ENCODE measurements at places on chromosomes 1 and 21.

DNA sequence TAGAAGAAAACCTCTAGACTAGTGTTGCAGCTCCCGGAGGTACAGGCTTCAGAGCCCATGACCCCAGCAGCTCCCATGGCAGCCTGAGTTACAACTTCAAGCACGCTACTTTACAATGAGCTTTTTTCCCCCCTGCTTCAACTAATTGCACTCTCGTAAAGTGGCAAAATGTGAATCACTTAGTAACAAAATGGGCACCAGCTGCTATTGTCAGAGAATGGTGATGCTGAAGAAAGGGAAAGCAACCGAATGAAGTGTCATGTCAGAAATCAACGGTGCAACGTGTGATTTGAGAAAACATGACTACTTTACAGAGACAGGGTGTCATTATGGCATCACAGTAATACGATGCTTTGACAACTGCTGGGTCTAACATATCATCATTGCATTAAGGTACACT is 40.5 kb downstream of the ESRRG start:
- no peak for DNase-seq

- DNase-seq: peak; percentile 49
Measured at GRCh38 chr1:114025609-114026401, 46.5 kb downstream of the OLFML3 start.

GRCh38 chr21:37071561-37072273 is 1.2 kb downstream of the PIGP start:
- peak; percentile 35 for DNase-seq

- no peak for DNase-seq
Measured at GRCh38 chr21:14975136-14975919, 89.5 kb downstream of the NRIP1 start.

GRCh38 chr1:248924696-248925532 is 18.9 kb downstream of the PGBD2 start:
- peak; percentile 38 for DNase-seq

GRCh38 chr1:5500541-5500940 is 491.7 kb downstream of the NPHP4 start:
- no peak for DNase-seq

DNA sequence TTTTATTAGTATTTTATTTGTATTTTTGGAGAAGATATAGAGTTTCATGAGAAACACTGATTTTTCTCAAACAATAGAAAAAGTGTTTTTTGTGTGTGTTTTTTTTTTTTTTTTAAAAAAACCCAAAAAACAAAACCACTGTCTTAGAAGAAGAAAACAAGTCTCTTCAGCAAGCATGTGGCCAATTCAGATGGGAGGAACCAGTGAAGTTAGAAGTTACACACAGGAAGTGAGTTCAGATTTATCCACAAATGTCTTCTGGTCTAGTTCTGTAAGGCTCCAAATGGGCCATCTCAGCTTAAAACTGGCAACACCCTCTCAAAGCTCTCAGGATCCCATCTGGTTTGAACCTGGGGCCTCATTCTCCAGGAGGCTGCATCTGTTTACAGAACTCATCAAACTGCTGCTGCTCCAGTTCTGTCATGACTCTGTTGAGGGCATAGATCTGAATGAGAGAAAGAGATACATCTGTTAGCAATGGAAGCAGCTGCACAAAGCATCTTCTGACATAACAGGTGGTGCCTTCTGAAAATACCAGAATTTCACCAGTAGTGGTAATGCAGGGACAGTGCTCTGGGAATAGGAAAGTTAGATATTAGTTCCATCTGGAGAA is 9.8 kb upstream of the ERMAP start:
- no peak for DNase-seq

GRCh38 chr21:32921632-32922230 is 104.0 kb upstream of the OLIG2 start:
- no peak for DNase-seq

DNA sequence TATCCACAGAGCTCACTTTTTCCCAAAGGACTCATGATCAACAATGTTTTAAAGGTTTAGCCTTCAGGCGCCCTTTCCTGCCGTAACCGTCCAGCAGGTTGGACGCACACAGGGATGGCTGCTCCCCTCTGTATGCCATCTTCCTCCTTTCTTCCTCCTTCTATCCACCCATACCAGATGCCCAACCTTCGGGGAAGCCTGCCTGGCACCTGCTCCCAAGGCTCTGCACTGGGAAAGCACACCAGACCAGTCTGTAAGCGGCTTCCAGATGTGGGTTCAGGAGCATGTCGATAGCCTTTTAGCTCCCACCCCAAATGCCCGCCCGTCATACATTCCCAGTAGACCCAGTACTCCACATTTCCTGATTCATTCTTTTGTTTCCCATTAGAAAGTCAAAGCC is 52.9 kb downstream of the STUM start:
- DNase-seq: no peak

- DNase-seq: peak; percentile 19
Measured at GRCh38 chr1:49163031-49163430, 386.3 kb upstream of the BEND5 start.

- DNase-seq: no peak
Measured at GRCh38 chr1:66774438-66774837, 22.2 kb downstream of the DYNLT5 start.

DNA sequence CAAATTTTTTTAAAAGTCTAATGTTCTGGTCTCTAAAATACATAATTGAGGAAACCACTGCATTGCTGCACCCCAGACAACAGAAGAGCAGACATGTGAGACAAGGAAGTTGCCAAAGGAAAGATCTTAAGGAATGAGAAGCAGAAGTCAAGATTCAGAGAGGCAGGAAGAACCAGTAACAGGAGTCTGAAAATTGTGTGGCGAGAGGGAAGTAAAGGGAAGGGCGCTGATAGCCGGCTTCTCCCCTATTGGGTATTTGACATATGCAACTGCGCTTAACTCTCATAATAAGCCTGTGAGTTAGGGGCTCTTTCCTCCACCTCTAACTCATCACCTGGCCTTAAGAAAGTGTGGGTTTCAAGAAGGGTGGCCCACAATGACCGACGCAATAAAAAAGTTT is 21.9 kb upstream of the KIF14 start:
- DNase-seq: no peak

DNA sequence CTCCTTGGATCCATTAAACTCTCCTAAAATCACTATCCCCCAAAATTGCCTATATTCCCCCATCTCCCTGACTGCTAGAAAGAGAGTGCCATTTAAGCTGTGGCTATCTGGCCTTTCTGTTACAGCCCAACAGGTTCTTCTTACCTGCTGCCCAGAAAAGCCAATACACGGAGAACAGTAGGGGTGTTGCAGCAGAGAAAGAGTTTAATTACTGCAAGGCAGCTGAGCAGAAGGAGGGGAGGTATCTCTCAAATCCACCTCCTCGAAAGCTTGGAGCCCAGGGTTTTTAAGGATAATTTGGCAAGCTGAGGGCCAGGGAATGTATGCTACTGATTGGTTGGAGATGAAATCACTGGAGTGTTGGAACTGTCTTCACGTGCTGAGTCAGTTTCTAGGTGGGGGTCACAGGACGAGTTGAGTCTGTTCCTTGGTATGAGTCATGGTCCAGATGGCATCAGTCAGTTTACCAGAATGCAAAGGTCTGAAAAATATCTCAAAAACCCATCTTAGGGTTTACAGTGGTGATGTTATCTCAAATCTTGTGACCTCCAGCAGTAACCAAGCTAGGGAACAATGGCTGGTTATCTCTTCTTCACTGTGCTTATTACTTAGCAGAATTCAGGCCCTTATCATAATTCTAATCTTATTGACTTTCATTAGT is 89.8 kb downstream of the SMYD3 start:
- no peak for DNase-seq

- DNase-seq: no peak
Measured at GRCh38 chr21:45541221-45542039, 810 bp downstream of the SLC19A1 start.

- DNase-seq: no peak
Measured at GRCh38 chr1:182996816-182997215, 26.4 kb upstream of the LAMC1 start.

GRCh38 chr1:30696831-30697230 is 26.6 kb downstream of the MATN1 start:
- DNase-seq: no peak

DNA sequence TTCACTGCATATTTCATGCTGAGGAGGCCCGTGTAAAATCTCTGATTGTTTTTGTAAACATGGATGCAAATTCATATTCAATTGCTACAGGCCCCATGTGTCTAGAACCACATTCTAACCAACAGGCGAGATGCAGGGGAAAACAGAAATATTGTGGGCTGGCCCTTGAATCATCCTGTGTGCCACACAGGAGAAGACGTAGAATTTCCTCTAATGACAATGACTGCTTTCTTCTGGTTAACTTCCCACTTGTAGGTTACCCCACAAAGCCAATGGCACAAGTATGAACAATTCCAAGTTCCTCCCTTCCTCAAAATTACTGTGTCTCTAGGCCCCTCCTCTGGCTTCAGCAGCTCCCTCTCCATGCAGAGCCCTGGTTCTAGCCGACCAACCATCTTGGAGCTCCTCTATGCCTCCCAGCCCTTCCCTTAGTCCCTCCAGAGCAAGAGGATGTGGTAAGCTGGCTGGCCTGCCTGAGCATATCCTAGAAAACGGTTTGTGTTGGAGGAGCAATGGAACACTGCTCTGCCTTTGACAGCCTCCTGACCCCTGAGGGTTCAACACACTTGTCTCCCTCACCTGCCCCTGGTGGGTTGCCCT is 205.2 kb downstream of the HS2ST1 start:
- DNase-seq: no peak

DNA sequence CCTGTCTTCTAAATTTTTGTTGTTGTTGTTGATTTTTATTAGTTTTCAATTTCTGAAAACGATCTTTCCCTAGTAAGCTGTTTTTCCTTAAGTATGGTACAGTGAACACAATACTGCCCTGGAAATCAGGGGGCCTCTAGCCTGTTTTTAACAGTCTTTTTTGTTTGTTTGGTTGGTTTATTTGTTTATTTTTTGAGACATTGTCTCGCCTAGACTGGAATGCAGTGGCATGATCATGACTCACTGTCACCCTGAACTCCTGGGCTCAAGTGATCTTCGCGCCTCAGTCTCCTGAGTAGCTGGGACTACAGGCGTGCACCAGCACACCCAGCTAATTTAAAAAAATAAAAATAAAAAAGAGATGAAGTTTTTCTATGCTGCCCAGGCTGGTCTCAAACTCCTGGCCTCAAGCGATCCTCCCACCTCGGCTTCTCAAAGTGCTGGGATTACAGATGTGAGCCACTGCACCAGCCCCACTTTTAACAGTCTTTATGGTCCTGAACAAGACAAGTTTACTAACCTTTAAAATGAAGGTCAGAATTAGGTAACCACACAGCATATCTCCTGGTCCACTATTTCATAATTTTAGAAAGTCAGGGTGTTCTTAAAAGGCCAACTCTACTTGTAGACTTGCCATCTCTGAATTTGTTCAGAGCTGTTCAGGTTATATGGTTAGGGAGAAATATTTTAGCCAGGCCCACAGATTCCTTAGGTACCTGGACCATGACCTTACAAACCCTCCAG is 35.4 kb downstream of the TBCE start:
- DNase-seq: no peak

DNA sequence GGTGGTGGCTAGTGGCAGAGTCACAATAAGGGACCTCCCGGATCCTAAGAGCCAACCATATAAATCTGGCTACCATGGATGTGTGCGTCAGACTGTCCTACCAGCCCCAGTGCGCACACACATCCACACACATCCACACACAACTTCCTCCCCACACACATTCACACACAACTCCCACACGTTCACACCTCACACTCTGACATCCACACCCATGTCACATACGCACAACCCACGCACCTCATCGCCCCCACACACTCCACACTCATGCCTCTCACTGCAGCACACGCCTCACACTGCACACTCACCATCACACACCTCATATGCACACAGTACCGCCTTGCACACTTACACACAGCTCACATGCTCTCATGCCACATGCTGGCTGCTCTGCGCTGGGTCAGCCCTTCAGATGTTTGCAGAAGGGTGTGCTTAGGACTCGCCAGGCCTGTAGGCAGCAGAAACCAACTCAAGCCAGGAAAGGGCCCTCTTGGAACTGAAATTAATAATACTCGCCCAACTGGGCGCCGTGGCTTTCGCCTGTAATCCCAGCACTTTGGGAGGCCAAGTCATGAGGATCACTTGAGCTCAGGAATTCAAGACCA is 3.0 kb downstream of the LDLRAD2 start:
- DNase-seq: no peak

DNA sequence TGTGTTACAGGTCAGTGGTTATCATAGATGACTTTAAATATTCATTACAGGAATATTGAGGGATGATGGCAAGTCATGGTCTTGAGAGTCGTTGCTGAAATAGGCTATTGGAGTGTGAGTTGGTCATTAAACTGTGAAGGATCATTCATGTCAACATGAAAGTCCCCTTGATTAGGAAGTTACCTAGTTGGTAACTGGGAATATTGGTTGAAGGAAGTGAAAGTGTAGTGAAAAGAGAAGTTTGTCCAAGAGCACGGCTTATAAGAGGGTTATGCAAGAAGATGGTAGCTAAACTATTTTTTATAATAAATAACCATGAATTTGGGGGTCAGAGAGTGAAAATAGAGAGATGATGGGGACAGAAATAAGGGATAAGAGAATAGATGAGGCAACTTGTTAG is 16.9 kb downstream of the CRB1 start:
- no peak for DNase-seq

DNA sequence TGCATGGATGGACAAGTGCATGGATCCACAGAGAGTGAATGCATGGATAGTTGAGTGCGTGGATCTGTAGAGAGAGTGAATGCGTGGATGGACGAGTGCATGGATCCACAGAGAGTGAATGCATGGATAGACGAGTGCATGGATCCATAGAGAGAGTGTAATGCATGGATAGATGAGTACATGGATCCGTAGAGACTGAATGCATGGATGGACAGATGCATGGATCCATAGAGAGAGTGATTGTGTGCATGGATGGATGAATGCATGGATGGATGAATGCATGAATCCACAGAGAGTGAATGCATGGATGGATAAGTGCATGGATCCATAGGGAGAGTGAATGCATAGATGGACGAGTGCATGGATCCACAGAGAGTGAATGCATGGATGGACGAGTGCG is 153.8 kb downstream of the PCBP3 start:
- DNase-seq: no peak

- no peak for DNase-seq
Measured at GRCh38 chr1:207813946-207814345, 62.1 kb downstream of the CD46 start.

- DNase-seq: no peak
Measured at GRCh38 chr21:28421716-28422524, 570.8 kb downstream of the LTN1 start.

GRCh38 chr21:44732263-44732662 is 20.9 kb upstream of the TSPEAR start:
- DNase-seq: no peak

DNA sequence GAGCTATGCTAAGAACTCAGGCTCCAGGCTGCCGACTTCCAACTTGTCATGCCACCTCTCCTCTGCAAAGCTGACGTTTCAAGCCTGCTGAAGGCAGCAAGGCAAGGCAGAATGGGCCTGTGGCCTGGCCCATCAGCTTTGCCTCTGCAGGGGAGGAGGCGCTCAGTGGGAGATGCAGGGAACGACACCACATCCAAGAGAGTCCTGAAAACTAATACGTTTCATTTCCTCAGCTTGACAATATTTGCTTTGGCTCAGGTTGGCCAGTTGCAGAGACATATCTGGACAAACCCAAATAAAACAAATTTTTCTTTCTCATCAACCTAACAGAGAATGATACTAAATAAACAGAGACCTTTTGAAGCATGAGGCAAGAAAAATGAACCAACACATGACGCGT is 35.3 kb downstream of the BEND5 start:
- no peak for DNase-seq

GRCh38 chr1:238465449-238465848 is 574.7 kb upstream of the ZP4 start:
- DNase-seq: no peak
